ENCODE measurements at places on chromosomes 5 and 9.

DNA sequence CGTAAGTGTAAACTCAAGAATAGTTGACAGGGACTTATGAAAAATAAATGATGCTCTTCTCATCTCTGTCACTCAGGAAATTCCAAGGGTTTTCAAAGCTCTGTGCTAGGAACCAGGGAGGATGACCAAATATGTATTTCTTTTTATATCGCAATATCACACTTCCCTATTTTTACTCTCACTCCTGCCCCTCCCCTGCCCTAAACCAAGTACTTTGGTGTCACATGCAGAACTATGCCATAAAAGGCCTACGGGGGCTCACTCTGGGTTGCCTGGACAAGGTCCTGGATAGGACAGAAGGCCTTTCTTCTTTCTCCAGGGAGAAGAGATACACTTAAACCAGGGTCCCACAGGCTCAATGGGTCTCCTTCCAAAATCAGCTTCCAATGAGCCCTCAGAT lies 8.3 kb upstream of the RETREG1 start:
- DNase-seq = no peak

- no peak for DNase-seq
Observed at GRCh38 chr5:31289429-31289828, 95.9 kb downstream of the CDH6 start.

DNA sequence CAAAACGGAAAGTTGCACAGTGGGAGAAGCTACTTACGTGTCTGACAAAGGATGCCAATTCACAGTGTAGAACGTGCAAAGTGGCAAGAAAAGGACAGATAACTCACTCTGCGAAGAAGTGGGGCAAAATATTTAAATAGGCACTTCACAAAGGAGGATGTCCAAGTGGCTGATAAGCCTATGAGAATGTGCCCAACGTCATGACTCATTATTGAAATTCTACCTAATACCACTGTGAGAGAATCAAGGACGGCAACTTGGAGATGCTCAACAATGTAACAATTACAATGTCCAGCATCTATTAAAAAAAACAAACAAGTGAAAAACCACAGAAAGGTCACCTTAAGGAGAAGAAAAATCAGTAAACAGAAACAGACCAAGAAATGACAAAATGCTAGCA lies 59.0 kb downstream of the NACC2 start:
- no peak for DNase-seq

GRCh38 chr5:147407094-147407681 lies 102.7 kb downstream of the DPYSL3 start:
- no peak for DNase-seq

GRCh38 chr9:98442541-98442940 lies 187.1 kb upstream of the TBC1D2 start:
- DNase-seq = no peak

GRCh38 chr5:139648205-139649081 lies at the start of gene CXXC5:
Gene CXXC5, plus strand, starts transcription at chr5:139648349. Its CDS starts 32,175 bp downstream, at chr5:139680524.
- DNase-seq = no peak

GRCh38 chr5:172743112-172743959 lies 27.7 kb downstream of the DUSP1 start:
- no peak for DNase-seq

- peak; percentile 70 for DNase-seq
Observed at GRCh38 chr5:180289433-180289832, 2.5 kb downstream of the MAPK9 start.

DNA sequence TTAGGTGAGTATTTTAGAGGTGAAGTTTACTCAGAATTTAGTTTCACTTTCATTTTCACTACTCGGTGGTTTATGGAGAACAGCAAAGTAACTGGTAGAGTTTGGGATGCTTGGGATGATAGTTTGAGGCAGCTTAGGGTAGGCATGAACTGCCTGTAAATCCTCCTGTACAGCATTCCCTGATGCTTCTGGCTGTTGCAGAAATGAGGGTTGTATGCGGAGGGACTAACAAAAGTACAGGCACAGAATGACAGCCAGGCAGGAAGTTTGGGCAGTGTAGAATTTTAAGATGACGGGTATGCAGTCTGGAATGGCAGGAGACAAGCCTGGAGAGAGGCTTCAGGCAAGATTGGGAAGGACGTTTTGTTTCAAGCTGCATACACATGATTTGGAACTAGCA lies 48.0 kb upstream of the FAM120AOS start:
- no peak for DNase-seq

DNA sequence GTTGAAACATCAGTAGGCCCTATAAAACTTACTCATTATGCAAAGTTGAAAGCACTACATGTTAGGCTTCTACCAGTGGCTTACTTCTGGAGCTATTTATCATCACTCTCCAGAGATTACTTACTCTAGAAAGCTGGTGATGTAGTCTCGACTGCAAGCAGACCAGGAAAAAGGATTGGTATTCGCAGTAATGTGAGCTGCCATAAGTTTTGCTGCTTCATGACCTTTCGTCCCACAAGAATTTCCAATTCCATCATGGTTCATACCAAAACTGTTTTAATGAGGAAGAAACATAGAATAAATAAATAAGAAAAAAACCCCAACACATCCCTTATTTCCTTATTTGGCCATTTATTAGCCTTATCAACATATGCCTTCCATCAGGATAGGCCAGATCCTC lies 181.9 kb downstream of the ADAMTS6 start:
- no peak for DNase-seq

DNA sequence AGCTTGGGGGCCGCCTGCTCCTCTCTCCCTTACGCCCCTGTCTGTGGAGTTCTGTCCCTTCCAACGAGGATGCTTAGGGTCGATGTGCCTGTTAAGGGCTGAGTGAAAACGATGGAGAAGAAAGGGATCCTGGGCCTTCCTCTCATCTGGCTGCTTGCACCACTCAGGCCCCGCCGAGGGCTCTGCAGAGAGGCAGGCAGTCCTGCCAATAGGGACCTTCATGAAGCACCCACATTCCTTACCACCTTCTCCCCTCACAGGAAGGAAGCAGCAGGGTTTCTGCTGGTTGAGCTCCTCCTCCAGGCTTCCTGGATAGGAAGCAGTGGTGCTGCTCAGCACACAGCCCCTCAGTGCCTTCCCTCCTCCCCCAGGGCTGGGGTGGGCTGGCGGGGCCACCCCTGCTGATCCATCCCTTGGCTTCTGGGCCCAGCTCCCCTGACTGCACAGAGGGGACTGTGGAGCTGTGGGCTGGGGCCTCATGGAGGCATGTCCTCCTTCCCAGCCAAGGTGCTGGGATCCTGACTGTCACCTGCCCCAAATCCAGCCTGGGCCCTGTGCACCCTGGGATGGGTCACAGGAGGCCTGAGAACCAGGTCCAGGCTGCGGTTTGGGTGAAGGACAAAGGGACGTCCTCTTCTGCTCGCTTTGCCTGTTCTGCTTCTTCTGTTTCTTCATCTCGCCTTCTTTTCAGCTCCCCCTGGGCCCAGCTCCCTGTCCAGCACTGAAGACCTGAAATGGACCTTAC lies 50.5 kb downstream of the AHRR start:
- no peak for DNase-seq

DNA sequence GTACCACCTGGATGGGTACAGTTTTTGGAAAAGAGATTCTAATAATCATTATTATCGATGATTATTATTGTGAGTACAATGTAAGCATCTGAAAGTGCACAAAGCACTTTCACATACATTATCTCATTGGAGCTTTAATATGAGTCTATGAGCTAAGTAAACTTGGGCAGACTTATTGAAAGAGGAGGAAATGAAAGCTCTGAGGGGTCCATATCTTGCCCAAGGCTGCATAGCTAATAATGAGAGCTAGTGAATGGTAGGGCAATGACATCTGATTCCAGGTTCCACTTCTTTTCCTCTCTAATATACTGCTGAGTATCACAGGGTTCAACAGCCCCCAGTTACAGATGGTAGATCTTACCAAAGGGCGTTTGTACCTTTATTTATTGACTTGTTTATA lies 26.1 kb downstream of the TIMD4 start:
- DNase-seq = no peak

DNA sequence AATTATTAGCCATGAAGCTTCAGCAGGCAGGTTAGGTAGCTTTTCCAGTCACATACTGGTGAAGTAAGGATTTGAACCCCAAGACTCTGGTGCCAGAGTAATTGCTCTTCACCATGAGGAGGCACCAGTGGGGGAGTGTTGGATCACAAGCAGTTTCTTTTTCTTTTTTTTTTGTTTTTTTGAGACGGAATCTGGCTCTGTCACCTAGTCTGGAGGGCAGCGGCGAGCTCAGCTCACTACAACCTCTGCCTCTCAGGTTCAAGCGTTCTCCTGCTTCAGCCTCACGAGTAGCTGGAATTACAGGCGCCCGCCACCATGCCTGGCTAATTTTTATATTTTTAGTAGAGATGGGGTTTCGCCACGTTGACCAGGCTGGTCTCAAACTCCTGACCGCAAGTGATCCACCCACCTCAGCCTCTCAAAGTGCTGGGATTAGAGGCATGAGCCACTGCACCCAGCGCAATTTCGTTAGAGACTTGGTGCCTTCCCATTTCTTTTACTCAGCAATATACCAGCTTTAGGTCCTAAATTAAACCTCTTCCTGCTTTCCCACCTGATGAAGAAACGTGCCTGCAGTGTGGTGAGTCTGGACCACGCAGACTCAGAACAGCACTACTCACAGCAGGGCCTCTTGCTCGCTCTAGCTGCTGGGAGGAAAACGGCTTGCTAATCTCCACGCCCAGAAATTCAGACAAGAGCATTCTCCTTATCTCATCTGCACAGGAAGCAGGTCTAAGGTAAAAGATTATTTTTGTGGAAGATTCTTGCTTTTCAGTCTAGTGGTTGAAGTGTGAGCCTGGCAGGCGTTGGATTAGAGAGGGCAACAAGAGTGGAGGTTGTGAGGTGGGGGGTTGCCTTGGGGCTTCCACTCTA lies at the start of gene S100Z:
Gene S100Z, plus strand, starts transcription at position 596 of the 873 bp plus-strand sequence. CDS start 25,346 bp downstream, outside the sequence.
- DNase-seq = no peak

DNA sequence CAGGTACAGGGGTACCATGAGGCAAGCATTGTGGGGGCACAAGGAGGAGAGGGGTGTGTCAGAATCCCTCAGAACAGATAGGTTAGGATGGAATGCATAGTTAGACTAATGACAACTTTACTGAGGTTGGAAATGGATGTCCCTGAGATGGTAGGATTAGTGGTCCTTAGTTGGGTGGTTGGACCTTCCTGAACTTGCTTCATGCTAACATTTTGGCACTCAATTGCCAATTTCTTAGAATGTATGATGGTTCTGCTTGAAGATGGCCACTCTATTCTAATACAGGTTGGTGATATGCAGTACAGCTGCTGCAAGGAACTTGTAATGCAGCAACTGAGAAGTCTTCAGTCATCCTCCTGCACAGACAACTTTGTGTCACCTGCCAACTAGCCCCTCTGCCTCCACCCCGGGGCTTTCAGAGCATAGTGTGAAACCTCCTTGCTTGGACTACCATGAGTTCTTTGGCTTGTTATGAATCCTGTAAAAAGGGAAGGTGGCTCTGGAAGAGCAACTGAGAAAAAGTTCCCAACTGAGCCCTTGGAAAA lies 5.4 kb downstream of the CCNI2 start:
- DNase-seq = no peak

DNA sequence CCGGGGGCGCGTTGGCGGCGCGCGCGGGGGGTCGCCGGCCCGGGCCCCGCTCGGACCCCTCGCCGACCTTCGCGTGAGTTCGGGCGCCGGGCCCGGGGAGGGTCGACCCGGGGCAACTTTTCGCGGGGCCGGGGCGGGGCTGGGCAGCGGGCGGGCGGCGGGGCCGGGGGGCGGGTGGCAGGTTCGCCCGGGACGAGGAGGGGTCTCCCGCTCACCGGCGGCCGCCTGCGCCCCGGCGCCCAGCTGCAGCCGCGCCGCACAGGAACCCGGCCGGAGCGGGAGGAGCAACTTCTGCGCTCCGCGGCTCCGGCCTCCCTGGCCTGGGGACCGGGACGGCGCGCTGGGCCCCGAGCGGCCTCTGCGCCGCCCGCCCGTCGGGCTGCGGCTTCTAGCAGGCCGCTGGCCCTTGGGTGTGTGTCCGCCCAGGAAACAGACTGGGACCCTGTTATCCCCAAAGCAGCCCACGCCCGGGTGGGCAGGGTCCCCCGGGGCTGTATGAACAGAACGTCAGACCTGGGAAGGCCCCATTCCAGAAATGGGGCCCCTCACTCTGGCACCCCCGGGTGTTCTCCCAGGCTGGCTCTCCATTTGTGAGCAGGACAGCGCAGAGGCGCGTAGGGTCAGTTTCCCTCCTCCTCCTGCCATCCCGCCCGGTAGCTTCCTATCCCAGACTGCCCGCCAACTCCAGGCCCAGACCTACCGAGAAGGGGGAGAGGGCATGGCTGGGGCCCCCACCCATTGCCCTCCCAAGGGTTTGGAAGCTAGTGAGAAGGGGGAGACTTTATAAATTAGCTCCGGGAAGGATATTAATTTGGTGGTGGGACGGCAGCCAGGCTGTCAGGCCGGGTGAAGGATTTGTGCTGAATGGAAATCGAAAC lies 708 bp downstream of the RXRA start:
- no peak for DNase-seq

GRCh38 chr5:170362102-170362501 lies 27.1 kb downstream of the KCNMB1 start:
- no peak for DNase-seq

DNA sequence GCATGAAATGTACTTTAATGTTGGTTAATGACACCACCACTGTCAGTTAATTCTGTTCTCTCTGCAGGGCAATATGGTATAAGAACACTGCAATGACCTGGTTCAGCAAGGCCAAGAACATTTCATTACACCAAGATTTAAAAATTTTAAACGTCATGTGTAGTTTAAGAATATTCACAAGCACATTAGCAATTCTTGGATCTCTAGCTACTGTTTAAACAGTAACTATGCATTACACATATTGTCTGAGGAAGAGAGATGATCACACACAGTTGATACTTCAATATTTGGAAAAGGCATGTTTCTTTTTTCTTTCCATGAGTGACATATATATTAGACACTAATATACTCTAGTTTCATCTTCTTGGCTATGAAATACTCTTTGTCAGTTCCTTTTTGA lies 143.0 kb downstream of the ADAMTS12 start:
- no peak for DNase-seq

DNA sequence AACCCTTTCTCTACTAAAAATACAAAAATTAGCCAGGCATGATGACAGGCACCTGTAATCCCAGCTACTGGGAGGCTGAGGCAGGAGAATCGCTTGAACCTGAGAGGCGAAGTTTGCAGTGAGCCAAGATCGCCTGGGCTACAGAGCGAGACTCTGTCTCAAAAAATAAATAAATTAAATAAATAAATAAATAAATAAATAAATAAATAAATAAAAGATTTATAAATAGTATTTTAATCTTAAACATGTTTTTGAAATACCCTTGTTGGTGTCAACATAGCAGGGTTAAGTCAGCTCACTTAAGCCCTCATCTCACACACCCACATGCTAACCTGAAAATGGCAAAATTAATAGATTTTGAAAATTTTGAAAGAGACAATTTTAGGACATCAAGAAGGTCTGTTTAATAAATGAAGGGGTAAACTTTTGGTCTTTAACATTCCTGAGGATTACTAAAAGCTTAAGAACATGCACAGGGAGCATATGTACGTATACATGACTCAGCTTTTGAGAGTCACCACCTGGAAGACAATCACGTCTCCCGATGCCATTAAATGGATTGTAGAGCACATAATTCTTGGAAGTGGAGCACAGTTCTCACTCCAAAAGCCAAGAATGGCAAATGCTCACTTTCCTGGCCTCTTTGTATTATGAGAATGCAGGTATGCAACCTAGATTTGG lies 202.5 kb downstream of the GDNF start:
- DNase-seq = peak; percentile 20

All from epithelial cell of prostate (primary cell).